ENCODE measurements at places on chromosomes 6 and 20.
A peak's percentile ranks its signal among the peaks of the same experiment; 100 is the strongest.

GRCh38 chr6:75109765-75110164 is 96.1 kb downstream of the COL12A1 start:
- no peak for DNase-seq

DNA sequence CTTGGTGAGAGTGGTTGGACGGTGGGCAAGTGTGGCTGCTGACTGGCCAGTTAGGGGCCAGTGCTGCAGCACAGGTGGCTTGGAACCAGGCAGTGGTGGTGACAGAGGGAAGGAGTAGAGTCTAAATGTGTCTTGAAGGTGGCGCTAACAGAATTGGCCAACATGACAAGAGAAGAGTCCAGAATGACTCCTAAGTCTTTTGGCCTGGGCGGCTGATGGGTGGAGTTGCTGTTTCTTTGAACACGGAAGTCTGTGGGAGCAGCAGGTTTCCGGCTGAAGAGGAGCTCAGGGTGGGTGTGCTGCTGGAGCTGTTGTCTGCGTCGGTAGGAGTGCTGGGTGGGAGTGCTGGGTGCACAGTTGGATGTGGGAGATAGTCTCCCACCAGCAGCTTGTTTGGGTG is 10.1 kb downstream of the LSM14B start:
- DNase-seq, result no peak

- no peak for DNase-seq
Measured at GRCh38 chr6:168598251-168599117, 157.5 kb downstream of the SMOC2 start.

- DNase-seq, result peak; percentile 40
Measured at GRCh38 chr20:10603971-10604864, 69.6 kb downstream of the JAG1 start.

DNA sequence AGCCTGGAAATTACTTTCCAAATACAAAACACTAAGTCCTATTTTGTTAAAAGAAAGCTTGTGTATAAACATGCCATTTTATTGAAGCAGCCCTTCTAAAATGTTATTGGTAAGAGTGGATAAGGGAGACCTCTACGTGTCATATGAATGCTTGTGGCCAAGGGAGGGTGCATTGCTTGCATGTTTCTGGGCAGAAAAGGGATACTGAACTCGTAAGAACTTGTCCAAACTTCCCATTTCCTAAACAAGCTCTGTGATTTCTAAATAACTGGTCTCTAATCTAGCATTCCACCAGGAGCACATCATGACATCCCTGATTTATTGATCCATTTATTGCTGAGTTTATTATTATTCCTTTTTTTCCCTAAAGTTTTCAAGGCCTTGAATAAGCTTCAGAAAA is 474.1 kb downstream of the CD109 start:
- DNase-seq, result no peak

DNA sequence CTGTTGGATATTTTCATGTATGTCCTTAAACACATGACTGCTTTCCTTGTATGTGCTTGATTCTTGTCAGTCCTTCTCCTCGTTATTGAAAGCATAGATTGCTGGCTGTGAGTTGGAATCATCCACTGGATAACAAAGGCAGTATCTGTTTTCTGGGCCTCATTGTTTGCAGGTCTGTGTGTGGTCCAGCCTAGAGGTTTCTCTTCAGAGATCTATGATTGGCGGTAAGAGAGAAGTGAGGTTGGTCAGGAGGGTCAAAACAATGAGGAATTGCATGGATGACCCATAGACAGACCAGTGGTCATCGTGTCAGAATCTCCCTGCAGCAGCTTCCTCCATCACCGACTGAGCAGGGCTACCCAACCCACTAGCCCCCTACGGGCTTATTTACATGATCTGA is 915.0 kb downstream of the KIF16B start:
- peak; percentile 88 for DNase-seq
